HuH-7 (cell line): ENCODE measurements at places on chromosomes 6 and 20.

GRCh38 chr20:42484335-42484734, 705.4 kb downstream of the PTPRT start:
- DNase-seq = no peak

GRCh38 chr6:75065523-75065922, 140.3 kb downstream of the COL12A1 start:
- no peak for DNase-seq

DNA sequence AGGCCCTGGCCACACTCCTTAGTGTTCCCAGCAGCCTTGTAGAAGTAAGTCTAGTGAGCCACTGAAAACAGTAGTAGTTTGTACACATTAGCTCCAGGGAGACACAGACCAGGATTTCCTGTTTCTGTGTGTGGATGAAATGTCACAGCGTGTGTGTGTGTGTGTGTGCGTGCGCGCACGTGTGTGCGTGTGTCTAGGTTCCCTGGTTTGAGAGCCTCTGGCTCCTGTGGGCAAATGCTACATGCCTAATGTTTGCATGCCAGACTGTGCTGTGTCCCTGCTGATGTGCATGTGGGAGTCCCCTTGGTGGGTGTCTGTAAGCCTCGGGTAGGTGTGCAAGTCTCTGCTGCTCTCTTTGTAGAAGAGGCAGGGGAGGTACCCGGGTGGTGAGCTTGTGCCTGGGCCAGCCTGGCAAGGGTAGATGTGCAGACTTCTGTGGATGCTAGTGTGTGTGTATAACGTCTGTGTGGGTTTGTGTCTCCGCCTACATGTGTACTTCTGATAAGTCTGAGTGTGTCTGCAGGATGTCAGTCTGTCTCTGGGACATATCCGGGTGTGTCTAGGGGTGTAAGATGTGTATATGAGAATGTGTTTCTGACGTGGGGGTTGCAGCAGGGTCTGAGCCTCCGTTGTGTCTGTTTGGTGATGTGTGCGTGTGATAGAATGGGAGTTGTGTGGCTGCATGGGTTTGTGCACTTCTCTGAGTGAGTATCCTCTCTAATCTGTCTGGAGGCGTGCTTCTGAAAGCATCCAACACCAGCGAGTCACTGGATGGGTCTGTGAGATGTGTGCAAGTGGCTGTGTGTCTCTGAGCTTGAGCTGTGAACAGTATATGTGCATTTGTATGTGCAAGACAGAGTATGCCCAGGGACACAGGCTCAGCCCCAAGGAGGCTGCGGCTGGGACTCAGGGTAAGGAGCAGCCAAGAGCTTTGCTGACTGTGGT, 19.0 kb upstream of the TLDC2 start:
- no peak for DNase-seq

DNA sequence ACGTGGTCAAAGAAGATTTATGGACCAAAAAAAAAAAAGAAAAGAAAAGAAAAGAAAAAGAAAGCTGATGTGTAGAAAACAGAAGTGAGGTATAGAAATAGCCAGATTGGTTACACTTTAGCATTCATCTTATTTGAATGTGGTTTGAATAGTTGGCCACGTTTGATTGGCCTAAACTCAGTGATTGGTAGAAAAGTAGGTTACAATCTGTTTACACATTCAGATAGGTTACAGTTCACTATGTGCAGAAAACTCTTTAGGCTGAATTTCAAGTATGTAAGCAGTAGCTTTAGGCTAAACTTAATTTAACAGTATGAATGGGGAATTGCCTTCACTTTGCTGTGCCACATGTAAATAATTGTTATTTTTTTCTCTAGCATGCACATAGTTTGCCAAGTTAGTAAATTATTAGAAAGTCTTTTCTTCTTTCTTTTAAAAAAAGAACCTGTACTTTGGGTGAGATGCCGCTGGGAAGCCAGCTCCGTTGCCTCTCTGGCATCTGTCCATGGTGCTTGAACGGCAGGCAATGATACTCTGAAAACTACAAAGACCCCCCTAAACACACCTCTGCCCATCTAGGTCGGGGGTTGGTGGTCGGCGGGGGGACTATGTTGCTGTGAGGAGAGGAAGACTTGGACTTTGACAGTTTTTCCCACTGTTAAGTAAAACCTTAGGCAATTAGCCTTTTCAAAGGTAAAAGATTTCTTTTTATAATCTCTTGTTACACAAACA, 173.0 kb downstream of the AIG1 start:
- DNase-seq = no peak

DNA sequence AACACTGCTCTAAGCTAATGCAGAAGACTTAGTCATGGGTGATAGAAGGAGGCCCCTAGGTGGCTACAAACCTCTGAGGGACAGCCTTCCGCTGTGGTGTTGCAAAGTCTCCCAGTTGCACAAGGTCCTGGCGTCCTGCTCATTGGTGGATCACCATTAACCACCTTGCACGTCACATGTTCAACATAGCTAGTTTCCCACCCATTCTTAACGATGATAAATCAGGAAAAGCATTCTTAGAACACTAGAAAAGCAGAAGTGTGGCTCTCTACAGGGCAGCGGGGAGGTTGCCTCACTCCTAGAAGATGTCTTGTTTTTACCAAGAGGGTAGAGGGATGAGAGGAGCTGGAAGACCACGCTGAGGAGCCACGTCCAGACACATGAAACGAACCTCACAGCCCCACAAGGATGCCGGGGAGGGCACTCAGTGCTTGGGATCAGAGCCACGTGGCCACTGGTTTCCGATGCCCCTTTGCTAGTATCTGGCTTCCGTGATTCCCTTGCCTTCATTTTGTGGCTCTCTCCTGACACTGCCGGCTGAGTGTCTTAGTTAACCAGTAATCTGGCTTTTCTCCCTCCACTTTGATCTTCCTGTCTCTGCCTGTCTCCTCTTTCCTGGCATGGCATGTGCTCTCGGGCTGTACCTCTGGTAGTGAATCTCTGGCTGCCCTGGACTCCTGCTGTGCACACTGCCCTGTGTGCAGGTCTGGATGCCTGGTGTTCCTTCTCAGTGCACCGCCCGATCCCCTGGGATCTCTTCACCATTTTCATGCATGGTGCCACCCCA, 91.4 kb upstream of the NEDD9 start:
- DNase-seq = no peak

DNA sequence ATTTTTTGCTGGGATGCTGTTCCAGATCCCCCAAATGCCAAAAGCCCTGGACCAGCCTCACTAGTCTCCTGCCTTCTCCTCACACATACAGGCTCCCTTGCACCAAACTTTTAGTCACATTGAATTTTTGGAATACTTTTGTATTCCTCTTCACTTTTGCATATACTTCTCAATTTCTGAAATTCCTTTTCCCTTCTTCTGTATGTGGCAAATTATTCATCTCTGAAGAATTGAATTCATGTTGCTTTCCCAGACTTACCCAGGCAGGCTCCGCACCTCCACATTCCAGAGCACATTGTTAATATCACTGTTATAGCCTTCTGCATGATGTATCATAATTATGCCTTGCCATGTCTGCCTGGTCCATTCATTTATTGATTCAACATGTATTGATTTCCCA, 255.3 kb upstream of the POU3F2 start:
- no peak for DNase-seq

- peak; percentile 30 for DNase-seq
These were observed 142.0 kb upstream of the SOX4 start for GRCh38 chr6:21451546-21452013.

DNA sequence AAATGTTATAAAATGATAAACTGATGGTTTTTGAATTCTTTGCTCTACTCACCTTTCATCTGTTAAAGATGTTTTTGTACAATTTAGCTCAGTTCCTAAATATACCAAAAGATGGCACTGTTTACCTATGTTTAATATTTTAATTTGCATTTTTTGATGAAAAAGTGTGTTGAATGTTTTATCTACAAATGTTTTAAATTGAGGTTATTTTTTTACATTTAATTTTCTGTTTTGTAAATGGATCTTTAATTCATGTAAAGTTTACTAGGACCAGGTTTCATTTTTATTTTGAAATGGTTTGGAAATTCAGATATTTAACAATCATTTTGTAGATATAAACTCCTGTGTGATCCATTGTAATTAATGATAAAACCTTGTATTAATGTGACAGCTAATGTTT, 30.0 kb downstream of the CDKAL1 start:
- DNase-seq = no peak

- DNase-seq = no peak
These were observed 104.0 kb downstream of the COL12A1 start for GRCh38 chr6:75101896-75102295.

DNA sequence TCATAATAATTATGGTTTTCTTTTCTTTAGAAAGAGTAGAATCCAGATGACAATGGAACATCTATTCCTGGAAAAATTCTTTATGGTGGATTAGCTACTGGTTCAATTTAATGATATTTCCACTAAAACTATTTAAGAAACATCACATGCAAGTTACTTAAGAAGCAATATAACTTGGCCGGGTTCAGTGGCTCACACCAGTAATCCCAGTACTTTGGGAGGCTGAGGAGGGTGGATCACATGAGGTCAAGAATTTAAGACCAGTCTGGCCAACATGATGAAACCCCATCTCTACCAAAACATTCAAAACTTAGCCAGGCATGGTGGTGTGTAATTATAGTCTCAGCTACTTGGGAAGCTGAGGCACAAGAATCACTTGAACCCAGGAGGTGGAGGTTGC, 65.9 kb upstream of the SMLR1 start:
- DNase-seq = no peak

DNA sequence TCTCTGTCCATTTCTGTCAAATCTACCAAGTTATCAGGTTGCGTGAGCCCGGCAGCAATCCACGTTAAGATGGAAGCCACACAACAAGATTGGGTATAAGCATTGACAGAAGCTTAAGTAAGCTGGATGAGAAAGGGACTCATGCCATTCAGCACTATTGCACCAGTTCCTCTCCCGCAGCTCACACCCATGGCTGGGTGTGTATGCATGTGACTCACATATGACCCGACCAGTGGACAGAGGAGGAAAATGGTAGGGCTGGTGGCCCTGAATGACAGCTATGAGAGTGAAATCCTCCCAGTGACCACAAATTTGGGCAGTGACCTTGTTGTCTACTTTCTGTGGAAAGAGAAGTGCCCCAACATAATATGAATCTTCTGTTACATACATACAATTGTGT, 113.5 kb downstream of the OTOR start:
- no peak for DNase-seq

- no peak for DNase-seq
These were observed 28.6 kb downstream of the KIF25 start for GRCh38 chr6:168025831-168026710.

GRCh38 chr6:82144852-82145340, 102.6 kb downstream of the IBTK start:
- no peak for DNase-seq

DNA sequence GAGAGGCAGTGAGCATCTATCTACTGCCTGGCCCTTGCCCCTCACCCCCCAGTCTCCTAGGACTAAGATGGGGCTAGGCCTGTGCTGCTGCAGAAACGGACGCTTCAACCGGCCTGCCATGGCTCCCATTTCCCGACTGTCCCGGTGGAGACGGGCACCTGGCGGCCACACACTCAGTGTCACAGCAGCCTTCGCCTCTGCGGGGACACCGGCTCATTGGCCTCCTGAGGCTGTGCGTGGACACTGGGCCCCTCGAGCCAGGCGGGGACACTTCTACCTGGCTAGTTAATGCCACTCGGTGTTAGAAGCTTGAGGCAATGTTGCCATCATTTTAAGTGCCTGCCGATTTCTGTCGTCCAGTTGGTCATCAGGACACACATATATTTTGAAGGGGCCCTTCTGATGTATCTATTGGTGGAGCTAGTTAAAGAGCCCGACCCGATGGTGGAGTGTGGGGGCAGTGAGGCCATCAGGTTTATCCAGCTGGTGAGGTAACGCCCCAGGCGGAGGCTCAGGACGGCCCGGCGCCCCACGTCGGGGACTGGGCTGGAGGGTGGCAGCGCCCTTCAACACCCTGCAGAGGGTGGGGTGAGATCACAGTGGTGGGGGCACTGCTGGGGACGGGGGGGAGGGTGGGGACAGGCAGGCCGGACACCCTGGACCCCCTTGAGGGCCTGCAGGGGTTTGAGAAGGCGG, 58.9 kb upstream of the GATA5 start:
- no peak for DNase-seq

DNA sequence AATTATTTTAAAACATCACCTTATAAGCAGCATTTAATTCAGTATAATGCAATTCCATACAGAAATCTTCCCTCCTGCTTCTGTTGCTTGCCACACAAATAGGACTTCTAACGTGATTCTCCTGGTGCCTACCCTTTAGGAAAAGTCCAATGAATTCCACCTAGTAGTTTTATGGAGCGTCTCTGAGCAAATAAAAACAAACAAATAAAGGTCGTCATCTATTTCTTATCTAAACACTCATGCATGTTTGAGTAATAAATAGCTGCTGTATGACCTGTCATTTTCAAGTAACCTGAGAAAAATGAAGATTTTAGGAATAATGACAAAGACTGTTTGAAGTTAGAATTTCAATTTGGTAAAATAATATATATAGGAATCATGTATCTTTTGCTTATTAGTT, 102.7 kb downstream of the BMP5 start:
- no peak for DNase-seq

- no peak for DNase-seq
These were observed 235.5 kb upstream of the KCNQ5 start for GRCh38 chr6:72386324-72386723.

- no peak for DNase-seq
These were observed 146.5 kb upstream of the TOP1 start for GRCh38 chr20:40882152-40882551.
